Panc1 (cell line): ENCODE measurements at places on chromosomes 12 and 14. TPM values are rescaled to one million over a fixed set of nuclear protein-coding genes. Genes with fewer than 3 reads are reported as not detected.

GRCh38 chr14:68364792-68365192, 428.1 kb downstream of the ZFP36L1 start:
- no peaks in the 10 kb centered on the region; the same call in none of the 2 replicates for H3K4me1 ChIP-seq
- no peaks in the 10 kb centered on the region for H3K36me3 ChIP-seq
- H3K4me3 ChIP-seq, result no peak overlapping the region
- H3K27me3 ChIP-seq, result no peaks in the 10 kb centered on the region
- no peak overlapping the region; the same call in 1 of the 2 replicates for H3K27ac ChIP-seq

The FOXA1 gene
- 8.7 TPM for total RNA-seq

The WNK1 gene
- 181 TPM for total RNA-seq

- no peaks in the 10 kb centered on the region for H3K36me3 ChIP-seq
- H3K4me3 ChIP-seq, result no peak overlapping the region
- H3K27ac ChIP-seq, result no peak overlapping the region
- no peaks in the 10 kb centered on the region for H3K4me1 ChIP-seq
- no peaks in the 10 kb centered on the region for H3K27me3 ChIP-seq
Observed at GRCh38 chr12:130860311-130860710, 11.6 kb upstream of the RAN start.

The STAT2 gene
- total RNA-seq, result 50.4 TPM

GRCh38 chr14:51744372-51745130, 92.8 kb downstream of the FRMD6 start:
- H3K36me3 ChIP-seq, result no peaks in the 10 kb centered on the region
- H3K27ac ChIP-seq, result no peak overlapping the region
- no peaks in the 10 kb centered on the region for H3K4me1 ChIP-seq
- no peak for DNase-seq
- H3K4me3 ChIP-seq, result no peak overlapping the region

GRCh38 chr14:64123241-64123822, 170.8 kb downstream of the ESR2 start:
- H3K4me3 ChIP-seq, result no peak overlapping the region
- no peaks in the 10 kb centered on the region for H3K27me3 ChIP-seq
- no peaks in the 10 kb centered on the region; the same call in 1 of the 2 replicates for H3K36me3 ChIP-seq
- H3K4me1 ChIP-seq, result no peaks in the 10 kb centered on the region
- H3K27ac ChIP-seq, result no peak overlapping the region

The MYH6 gene
- total RNA-seq, result not detected

DNA sequence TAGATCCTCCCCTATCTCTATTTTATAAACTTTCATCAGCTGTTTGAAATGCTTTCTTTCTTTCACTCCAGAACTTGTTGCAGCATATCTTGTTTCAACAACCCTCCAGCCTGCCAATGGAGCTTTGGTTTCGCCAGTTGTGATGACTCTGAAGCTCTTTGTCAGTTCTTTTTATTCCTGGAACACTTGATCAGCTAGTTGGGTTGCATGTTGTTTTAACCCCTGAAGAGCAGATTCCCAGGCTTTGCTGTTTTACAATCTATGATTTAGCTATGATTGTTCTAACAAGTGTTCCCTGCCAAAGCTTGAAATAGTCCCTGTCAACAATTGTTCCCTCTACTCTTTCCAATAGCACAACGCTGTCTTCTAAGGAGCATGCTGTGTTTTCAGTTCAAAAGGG, 50.6 kb upstream of the FUT8 start:
- no peaks in the 10 kb centered on the region for H3K36me3 ChIP-seq
- no peak overlapping the region for H3K27ac ChIP-seq

- H3K4me3 ChIP-seq, result no peak overlapping the region
- H3K4me1 ChIP-seq, result no peaks in the 10 kb centered on the region
- no peak for DNase-seq
- no peak overlapping the region for H3K27ac ChIP-seq
- H3K36me3 ChIP-seq, result no peaks in the 10 kb centered on the region
Observed at GRCh38 chr12:110606253-110606611, 7.7 kb upstream of the TCTN1 start.

DNA sequence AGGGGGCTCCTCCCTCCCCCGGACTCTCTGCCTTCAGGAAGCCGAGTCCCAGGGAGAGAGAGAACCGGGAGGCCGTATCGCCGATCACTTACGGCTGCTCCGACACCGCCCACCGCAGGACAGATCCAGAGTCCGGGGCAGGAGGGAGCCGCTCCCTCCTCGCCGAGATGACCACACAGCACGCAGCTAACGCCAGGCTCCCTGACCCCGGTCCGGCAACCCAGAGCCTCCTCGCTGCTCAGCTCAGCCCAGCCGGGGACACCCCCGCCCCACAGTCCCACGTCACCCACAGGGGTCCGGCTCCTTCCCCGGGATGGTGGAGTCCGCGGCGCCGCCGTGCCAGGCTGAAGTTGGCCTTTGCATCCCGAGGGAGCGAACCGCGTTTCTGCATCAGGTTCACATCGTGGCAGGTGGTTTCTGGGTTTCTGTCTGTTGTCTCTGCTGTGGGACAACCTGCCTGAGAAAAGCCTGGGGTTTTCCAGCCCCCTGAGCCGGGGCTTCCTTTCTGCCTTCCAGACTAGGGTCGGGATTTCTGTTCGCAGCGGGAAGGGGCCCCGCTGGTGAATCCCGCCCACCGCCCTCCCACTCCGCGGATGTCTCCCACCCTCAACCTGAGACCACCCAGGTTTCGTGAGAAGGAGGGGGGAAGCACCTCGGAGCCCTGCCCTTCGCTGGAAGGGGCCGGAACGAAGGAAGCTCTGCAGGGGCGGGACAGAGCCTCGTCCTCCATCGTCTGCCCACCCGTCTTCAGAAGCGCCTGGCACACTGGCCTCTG, 61.2 kb downstream of the NOC4L start:
- H3K4me3 ChIP-seq, result no peak overlapping the region
- no peak overlapping the region for H3K27ac ChIP-seq
- no peaks in the 10 kb centered on the region for H3K4me1 ChIP-seq
- no peaks in the 10 kb centered on the region for H3K36me3 ChIP-seq

The ABCC9 gene
- total RNA-seq, result 0.03 TPM

- no peaks in the 10 kb centered on the region for H3K27me3 ChIP-seq
- no peak overlapping the region for H3K27ac ChIP-seq
- H3K4me1 ChIP-seq, result no peaks in the 10 kb centered on the region
- no peaks in the 10 kb centered on the region for H3K36me3 ChIP-seq
- DNase-seq, result no peak
Observed at GRCh38 chr12:37666069-37666781, 650.3 kb upstream of the ALG10B start.

The TAS2R9 gene
- total RNA-seq, result not detected

DNA sequence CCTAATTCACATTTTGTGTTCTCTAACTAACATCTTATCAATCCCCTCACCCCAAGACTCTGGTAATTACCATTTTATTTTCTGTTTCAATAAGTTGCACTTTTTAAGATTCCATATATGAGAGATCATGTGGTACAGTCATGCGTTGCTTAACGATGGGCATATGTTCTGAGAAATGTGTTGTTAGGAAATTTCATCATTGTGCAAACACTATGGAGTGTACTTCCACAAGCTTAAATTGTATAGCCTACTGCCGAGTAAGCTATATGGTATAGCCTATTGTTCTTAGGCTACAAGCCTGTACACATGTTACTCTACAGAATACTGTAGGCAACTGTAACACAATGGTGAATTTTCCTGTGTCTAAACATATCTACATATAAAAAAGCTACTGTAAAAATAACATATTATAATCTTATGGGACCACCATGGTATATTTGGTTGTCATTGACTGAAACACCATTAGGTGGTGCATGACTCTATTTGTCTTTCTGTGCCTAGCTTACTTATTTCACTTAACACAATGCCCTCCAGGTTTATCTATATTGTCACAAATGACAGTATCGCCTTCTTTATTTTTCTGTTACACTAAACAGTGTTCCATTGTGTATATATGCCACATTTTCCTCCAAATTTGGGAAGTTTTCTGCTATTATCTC, 473.4 kb upstream of the LMO3 start:
- DNase-seq, result no peak
- H3K36me3 ChIP-seq, result no peaks in the 10 kb centered on the region
- H3K27me3 ChIP-seq, result no peaks in the 10 kb centered on the region
- H3K27ac ChIP-seq, result no peak overlapping the region
- no peak overlapping the region for H3K4me3 ChIP-seq

DNA sequence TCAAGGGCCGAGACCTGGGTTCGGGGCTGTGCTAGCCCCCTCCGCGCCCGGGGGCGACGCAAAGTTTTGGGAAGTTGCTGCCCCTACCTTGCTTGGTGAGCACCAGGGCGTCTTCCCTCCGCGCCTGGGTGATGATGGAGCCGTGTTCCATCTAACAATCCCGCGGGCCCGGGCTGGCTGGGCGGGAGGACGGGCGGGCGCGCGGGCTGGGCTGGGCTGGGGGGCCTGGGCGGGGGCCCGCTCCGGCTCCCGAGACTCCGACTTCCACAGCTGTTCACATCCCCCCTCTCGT, 298 bp downstream of the CTDSP2 start:
- no peak for DNase-seq
- H3K4me3 ChIP-seq, result peak overlapping the region; percentile 94
- H3K36me3 ChIP-seq, result peaks cover 8% of the 10 kb centered on the region; the same call in 1 of the 2 replicates
- peaks cover 36% of the 10 kb centered on the region for H3K4me1 ChIP-seq
- peak overlapping the region; percentile 94 for H3K27ac ChIP-seq
